ENCODE measurements at places on chromosomes 4 and X.
A peak's percentile ranks its signal among the peaks of the same experiment; 100 is the strongest.

DNA sequence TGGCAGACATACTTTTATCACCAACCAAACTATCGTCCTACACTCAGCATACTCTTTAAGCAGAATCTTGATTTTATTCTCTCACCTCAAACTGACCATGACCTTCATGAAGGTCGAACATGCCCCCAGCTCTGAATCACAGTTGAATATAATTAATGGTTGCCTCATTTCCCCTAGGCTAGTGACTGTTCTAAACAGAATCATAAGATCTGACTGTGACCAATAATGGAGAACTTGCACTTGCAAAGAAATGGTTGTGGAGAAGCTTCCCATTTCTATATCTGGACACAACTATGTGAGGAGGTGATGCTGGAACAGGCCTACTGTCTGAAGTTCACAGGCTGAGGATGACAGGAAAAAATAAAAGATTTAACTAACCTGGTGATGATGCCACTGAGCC, 85.1 kb downstream of the PDGFC start:
- no peak for DNase-seq

- no peak for DNase-seq
Observed at GRCh38 chrX:152847281-152847680, 16.4 kb downstream of the NSDHL start.

DNA sequence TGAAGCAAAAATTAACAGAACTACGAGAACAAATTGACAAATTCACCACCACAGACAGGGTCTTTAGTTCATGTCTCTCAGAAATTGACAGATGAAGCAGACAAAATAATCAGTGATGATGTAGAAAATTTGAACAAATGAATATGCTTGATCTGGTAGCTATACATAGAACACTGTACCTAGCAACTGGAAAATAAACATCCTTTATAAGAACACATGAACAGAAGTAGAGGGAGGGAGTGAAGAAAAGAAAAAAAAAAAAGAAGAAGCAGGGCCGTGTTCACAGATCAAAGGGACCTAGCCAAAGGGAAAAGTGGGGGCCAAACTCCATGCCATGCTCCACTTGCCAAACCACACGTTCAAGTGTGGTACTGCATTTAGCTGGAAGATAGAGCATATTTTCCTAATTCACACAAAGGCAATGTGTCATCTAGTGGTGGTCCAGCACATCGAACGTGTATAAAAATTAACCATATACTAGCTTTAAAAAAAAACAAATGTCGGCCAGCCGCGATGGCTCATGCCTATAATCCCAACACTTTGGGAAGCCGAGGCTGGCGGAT, 5.6 kb upstream of the THOC2 start:
- no peak for DNase-seq

DNA sequence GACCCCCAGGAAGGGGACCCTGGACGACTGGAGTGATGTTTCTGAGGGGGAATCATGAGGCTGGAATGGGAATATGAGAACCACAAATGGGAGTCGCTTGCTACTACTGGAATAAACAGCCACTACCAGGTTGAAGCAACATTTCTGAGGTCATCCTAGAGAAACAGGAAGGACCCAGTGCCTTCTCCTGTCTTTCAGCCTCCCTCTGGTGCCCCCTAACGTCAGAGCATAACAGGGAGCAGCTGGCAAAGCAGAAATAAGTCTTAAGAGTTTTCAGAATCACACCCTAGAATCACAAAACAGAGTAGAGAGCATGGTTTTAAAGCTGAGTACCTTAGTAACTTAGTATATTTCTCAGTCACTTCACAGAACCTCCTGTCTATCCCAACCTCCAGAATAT, 347.8 kb upstream of the PITX2 start:
- no peak for DNase-seq

- DNase-seq: no peak
Observed at GRCh38 chr4:27787195-27787594, 926.6 kb downstream of the STIM2 start.

DNA sequence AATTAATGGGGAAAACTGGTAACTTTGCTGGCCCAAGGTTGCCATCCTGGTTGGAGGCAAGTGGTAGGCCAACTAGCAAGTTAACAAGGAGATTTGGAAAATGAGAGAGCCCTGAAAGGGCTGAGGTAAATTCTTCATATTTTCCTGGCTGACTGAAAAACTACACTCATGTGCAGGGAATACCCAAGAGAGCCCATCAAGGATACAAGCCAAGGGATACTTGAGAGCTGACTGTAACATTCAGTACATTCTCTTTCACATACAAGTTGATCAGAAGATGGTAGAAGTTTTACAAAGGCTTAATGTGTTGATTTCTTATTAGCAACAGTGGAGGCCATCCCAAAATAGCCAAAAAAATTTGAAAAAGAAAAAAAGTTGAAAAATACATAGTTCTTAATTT, 33.3 kb downstream of the IL2 start:
- no peak for DNase-seq

GRCh38 chrX:8815460-8816065, 14.4 kb upstream of the FAM9A start:
- no peak for DNase-seq

DNA sequence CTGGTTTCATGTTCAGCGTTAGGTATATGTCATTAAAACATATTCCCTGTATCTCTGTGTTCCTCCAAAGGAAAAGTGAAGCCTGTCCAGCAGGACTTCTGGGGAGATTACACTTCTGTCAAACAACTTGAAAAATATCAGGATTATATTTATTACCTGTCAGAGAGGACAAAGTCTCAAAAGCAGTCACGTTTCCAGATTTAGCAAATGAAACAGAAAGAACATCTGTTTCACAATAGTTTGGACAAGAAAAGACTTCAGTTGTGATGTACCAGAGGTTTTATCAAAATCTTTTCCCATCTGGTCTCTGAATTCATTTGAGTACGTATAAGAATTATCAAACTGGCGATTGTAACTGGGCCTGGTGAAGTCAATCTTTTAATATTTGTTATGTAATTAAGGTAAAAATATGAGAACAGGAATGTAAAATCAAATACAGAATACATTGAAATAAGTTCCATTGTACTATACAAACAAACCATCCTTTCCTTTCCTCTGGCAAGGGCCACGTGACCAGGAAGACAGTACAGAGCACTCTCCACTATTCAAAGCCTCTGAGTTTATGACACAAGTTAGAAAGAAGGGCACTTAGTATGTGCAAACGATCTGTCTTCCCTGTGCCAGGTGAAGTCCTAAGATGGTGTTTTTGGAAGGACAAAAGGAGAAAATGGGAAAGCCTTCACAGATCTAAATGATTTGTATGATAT, 3.2 kb downstream of the CASP3 start:
- DNase-seq: no peak

DNA sequence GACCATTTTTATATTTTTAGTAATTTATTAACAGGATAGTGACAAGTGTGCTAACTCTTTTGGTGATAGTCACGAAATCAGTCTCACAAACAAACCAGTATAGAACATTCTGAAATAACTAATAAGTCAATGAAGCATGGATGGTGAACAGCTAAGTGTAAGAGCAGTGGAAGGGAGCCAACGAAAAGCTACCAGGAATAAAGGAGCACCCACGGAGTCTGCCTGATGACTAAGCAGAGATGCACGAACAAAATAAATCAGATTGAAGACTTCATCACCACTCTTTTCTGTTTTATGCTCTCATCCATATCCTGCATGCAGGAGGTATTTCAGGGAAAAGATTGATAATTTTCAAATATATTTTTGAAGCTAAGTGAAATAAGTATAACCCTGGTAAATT, 891.1 kb upstream of the HS3ST1 start:
- DNase-seq: no peak

- no peak for DNase-seq
Observed at GRCh38 chr4:55545151-55545550, 1.6 kb downstream of the CLOCK start.

GRCh38 chr4:124206779-124207605, 505.5 kb downstream of the ANKRD50 start:
- DNase-seq: no peak

DNA sequence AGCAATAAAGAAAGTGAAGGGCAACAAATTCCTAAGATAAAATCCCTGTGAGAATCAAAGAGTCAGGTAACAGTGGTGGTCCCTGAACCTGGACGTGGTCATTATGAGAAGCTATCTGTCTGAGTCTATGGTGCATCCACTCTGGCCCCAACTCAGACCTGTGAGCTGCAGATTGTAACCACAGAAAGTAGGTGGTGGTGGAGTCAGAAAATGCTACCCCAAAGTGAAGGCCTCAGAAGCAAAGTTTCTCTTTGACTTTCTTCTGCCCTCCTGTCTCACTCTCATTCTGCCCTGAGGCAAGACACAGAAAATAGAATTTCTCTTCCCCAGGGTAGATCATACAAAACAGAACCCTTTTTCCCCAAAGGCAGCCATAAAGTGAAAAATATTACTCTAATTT, 84.1 kb upstream of the NEIL3 start:
- DNase-seq: no peak

DNA sequence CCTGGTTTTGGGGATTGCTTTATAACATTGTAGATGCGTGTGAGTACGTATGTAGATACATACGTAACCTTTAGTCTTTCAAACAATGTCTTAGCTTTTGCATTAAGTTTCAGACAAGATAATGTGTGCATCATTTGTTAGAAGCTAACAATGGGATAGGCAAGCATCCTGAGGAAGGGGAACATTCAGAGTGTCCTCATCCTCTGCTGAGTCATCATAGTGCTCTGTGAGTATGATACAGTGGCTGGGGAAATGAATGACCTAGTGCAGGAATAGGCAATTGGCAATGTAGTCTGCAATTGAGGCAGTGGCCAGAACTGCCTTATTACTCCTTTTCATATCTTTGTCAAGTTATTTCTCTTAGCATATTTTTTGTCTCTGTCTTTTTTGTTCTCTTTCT, 7.3 kb downstream of the NAP1L5 start:
- no peak for DNase-seq

- no peak for DNase-seq
Observed at GRCh38 chr4:29560452-29560851, 1159.7 kb upstream of the PCDH7 start.

GRCh38 chrX:72245461-72246089, 6.7 kb upstream of the ERCC6L start:
- DNase-seq: peak; percentile 62

DNA sequence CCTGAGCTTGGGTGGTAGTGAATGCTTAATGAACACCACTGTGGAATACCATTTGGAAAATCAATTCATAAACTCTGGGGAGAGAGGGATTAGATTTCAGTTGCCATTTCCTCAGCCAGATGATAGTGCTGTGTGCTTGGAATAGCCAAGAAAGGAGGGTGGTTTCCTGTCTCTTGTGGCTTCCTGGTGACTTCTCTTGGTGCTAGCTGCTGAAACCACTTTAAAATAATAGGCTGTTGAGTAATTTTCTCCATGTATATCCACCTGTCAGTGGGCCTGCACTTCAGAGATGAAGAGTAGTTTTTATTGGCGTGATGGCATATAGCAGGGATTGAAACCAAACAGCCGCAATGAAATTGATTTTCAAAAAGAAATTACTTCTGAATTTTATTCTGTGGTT, 11.8 kb downstream of the EDA start:
- DNase-seq: no peak

DNA sequence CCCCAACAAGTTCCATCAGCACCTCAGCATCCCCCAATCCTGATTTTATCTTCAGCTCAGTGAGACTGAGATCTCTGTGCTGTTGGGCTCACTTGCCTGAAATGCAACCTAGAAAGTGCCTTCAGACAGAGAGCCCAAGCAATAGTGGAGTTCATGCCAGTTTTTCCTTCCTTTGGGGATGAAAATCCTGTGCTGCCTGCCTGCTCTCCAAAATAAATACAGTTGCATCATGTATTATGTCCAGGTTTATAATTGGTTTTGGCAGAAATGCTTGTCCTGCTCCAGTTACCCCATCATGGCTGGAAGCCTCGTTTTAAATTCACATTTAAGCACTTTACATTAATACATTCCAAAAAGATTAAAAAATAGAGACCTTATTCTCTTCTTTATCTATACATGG, 1865.5 kb upstream of the TENM3 start:
- no peak for DNase-seq

DNA sequence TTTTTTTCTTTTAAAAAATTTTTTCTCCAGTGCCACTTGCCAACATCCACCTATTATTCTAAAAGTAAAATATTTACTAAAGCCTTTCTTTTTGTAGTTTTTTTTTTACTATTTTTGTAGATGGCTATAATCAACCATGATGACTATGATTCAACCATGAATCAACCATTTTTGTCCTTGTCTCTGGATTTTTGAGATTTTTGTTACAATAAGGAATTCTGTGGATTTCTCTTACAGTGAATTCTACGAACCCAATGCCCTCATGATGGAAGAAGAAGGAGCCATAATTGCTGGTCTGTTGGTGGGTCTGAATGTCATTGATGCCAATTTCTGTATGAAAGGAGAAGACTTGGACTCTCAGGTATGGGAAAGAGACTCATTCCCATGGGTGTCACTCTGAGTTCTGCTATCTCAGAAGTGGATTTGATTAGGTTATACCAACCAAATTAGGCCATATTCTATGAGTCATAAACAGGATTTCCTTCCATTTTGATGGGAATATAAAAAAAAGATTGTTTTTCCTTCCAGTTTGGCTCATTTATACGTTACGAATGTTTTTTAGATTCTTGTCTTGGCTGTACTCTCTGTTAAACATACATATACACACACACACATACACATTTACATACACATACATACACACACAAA, 46.7 kb downstream of the RUFY3 start:
- DNase-seq: no peak

DNA sequence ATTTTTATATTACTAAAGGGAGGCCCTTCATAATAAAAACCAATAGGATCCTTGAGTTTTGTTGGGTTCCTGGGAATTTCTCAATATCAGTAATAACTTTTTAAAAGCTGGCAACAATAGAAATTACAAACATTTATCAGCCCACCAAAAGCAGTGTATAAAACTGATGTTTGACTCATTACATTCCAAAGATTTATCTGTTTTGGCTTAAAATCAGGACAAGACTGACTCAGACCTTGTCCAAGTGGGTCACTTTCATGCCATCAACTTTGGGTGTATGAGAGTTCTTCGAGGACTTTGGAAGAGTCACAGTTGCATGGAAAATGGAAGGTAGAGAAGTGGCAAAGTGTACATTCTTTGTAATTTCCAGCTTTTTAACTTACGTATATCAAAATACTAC, 102.8 kb downstream of the FRMPD4 start:
- no peak for DNase-seq

- DNase-seq: no peak
Observed at GRCh38 chrX:107985033-107985432, 2.9 kb upstream of the TEX13B start.

DNA sequence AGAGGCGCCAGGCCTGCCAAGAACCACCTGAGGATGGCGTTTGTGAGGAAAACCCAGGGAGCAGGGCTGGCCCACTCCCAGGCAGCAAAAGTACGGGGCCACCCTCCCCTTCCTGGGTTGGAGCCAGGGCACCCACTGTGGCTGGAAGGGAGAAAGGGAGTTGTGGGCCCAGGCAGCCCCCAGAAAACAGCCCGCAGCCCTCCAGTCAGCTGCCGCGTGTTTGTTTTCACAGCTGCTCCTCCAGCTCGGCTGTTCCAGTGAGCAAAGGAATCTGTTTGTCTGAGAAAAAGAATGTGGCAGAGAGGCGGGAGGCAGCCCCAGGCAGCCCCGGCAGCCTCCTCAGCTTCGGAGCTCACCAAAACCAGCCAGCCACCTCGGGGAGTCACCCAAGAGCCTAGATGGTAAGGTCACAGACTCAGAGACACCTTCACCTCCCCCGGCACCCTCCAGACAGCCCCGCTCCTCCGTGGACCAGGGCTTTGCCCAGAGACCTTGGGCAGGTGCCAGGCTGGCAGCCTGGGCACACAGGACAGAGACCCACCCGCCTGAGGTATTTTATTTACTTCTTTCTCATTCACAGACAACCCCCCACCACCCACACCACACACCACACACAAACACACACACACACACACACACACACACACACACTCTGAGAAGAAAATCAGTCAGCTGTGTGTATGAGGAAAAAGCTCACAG, 338.1 kb downstream of the BCOR start:
- no peak for DNase-seq

Data from activated CD8-positive, alpha-beta memory T cell treated with anti-CD3 and anti-CD28 coated beads, Interleukin-2, amount 50 U/mL, for 48 hours (primary cell).